Nephron progenitor cell (in vitro differentiated cells): ENCODE measurements at places on chromosomes 1 and 21.

GRCh38 chr1:56578963-56579875 lies at the start of gene PLPP3:
Gene PLPP3, minus strand, starts transcription at chr1:56579563. Its CDS starts 547 bp downstream, at chr1:56579016.
- DNase-seq = peak; percentile 75

DNA sequence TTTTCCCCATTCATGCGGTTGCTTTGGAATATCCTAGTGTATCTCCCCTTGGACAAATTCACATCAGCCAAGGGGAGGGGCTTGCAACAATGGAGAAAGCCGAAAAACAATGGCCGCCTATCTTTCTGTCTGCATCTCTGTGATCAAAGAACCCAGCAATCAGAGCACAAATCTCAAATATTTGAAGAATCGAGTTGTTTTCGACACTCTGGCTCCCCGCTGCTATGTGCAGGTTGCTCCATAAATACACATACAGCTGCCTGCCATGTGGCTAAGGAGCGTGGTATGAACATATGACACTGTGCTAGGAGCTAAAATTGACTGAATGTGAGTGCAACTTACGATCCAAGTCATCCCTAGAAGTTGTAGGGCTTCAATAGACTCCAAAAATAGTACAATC lies 8.5 kb downstream of the CFHR4 start:
- no peak for DNase-seq

DNA sequence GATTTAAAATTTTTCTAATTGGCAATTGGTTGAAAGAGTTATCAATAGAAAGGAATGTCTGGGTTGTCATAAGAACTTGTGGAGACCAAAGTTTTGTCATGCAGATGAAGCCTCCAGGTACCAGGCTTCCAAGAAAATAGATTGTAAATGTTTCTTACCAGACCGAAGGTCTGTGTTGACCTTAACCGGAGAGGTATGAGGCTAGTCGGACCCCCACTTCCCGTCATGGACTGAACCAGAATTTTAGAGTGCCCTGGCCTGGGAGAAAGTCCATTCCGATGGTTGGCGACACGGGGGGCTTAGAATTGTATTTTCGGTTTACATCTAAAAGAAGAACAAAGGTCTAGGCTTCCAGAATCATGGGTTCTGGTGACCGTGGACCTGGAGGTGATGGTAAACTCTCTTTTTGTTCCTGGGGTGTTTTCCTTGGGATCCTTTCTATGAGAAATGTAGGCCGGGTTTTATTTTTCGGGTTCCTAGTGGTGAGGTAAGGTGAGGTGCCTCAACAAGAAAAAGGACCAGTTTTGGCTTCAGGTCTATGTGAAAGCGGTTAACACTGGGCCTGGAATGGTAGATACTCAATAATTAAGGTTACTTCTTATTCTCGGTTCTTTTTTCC lies 405 bp upstream of the UHMK1 start:
- DNase-seq = no peak

GRCh38 chr1:232655028-232655745 lies 25.3 kb upstream of the SIPA1L2 start:
- DNase-seq = no peak

GRCh38 chr1:232379063-232379434 lies 250.9 kb downstream of the SIPA1L2 start:
- DNase-seq = no peak

- DNase-seq = no peak
Measured at GRCh38 chr1:94739521-94740061, 80.6 kb upstream of the SLC44A3 start.

- no peak for DNase-seq
Measured at GRCh38 chr1:82894635-82895034, 1093.9 kb downstream of the ADGRL2 start.

- DNase-seq = no peak
Measured at GRCh38 chr1:157119448-157119847, 18.7 kb downstream of the ETV3 start.

DNA sequence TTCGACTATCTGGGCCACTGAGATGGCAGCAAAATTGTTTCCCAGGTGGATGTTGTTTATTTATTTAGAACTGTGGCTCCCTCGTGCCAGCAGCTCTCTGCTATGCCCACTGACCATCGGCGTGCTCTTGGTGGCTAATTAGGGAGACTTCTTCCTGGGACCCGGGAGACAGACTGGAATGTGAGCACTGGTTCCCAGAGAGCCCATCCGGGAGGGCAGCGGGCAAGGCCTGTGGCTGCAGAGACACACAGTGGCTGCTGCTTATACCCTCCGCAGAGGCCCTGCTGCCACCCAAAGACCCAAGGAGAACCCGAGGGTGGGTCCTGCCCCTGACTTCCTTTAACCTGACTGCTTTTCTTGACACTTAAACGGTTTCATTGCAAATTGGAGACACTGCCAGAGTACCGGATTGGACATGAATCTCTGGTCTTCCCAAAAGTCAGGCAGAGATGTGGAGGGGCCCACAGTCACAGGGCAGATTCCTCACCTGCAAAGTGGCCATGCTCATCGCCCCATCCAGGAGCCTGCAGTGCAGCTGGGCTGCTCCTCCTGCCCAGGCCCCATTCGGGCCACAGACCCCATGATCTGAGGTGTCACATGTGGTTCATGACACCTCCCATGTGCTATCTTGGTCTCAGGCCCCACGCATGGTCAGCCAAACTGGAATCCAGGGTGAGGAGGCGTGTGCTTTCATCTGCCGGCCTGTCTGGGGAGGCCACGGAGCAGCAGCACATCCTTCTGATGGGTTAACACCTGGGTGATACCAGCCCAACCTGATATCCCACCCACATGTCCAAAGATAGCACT lies 5.7 kb upstream of the MATN1 start:
- DNase-seq = no peak

DNA sequence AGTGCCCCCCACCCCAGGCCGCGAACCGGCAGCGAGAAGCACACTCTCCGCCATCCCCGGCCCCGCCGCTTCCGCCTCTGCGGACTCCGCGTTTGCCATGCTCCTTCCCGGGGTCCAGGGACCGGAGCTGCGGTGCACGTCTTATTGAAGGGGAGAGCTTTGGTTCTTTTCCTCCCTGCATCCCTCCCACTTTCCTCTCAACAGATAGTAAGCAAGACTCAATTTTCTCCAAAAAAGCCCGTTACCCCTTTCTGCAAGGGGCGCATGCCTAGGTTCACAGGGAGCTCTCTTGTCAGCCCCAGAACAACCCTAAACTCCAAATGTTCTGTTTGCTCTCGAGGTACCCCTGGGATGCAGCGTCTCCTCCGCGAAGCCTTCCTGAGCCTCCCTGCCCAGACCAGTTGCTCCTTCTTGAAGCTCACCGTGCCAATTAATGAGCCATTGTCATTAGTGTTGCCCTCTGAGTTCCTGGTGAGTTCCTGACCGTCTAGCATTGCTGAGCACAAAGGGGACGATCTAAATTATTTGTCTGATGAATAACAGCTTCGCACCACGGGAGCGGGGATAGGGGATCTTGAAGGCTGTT lies 8.1 kb downstream of the FOXD3 start:
- DNase-seq = peak; percentile 42

- DNase-seq = no peak
Measured at GRCh38 chr1:26961826-26962225, 1.6 kb upstream of the KDF1 start.

GRCh38 chr1:65434255-65434654 lies 13.8 kb downstream of the LEPR start:
- DNase-seq = no peak

DNA sequence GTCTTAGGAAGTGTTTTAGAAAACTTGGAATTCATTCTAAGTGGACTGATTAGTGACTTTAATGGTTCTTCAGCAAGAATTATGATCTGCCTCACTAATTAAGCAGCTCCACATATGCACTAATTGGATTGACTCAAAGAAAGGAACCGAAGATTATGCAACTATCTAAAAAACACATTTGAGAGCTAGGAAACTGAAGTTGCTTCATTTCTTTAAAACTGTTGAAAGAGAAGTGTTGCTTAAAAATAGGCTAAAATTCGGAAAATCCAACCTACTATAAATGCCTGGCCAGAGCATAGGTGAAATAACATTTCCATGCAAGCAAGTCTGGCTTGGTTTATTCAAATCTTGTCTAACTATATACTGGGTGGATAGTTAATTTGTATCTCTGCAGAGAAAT lies 502.9 kb upstream of the ZRANB2 start:
- no peak for DNase-seq

GRCh38 chr1:44129616-44130500 lies 11.2 kb downstream of the KLF17 start:
- DNase-seq = no peak

GRCh38 chr1:91575909-91576519 lies 75.4 kb downstream of the CDC7 start:
- no peak for DNase-seq

DNA sequence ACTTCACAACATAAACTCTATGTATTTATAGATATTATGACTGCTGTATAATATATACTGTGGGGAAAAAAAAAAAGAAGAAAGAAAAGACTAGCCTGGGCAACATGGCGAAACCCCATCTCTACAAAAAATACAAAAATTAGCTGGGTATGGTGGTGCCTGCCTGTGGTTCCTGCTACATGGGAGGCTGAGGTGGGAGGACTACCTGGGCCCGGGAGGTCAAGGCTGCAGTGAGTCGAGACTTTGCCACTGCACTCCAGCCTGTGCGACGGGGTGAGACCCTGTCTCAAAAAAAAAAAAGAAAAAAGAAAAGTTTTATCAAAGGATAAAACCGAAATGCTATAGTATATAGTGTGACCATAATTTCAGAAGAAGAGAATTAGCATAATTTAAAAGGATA lies 2.7 kb downstream of the EXOC8 start:
- DNase-seq = no peak

DNA sequence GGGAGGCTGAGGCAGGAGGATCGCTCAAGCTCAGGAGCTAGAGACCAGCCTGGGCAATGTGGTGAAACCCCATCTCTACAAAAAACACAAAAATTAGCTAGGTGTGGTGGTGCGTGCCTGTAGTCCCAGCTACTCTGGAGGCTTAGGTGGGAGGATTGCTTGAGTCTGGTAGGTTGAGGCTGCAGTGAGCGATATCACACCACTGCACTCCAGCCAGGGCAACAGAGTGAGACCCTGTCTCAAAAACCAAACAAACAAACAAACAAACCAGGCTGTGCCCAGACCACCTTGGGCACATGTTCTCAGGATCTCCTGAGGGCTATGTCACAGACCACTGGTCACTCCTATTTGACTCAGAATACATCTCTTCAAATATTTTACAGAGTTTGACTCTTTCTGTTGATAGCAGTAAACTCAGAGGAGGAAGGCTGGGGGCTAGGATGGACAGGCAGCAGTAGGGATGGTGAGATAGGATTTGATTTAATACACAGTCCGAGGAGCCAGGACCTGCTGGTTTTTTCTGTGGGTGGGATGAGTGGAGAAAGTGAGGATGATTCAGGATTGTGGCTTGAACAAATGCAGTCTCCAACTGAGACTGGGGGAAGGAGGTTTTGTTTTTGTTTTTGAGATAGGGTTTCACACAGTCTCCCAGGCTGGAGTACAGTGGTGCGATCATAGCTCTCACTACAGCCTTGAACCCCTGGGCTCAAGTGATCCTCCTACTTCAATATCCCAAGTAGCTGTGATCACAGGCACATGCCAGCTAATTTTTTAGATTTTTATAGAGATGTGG lies 46.5 kb downstream of the OLFML3 start:
- DNase-seq = no peak

DNA sequence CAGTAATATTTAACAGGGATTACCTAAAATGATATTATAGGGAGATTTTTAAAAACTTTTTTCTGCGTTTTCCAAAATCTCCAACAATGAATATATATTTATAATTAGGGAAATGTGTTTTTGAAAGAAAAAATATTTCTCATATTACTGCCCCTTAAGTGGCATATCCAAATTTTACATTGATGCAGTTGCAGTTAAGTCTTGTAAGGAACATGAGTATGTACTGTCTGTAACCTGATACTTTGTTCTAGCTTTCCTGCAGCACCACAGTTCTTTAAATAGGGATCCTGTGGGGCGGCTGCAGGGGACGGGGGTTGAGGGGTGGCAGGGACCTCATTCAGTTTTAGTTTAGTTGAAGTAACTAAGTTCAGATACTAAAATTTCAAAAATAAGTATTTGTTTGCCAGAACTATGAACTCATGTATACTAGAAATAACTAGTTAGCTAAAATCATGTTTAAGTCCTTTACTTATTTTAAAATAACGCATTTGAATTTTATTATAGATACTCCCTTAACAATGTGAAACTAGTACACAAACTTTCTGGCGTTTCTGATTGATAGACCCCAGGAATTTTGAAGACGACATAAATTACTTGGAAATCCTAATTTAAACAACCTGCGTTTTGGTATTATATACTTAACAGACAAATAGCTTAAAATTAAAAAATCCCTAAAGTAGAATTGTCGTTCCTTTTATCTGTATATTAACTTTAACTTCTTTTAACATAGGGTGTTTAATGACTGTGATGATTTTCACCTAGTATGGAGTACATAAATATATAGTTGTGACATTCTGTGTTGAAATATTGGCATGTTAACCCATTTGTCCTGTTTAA lies 639 bp upstream of the DNAJB4 start:
- DNase-seq = peak; percentile 57

DNA sequence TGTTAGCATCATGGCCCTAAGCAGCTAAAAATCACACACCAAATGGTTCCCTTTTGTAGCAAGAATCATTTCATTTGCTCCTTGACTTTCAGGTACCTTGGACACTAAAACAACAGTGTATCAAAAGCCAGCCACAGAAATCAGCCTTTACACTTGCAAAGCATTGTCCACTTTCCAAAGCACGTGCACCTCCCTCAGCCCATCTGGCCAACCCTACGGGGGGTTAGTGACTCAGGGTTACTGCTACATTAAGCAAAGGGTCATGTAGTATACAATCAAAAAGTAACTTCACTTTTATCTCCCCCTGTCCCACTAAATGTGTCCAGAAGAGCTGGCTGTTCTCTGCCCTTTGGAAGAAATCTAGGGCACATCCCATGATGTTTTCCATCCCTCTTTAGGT lies 149.7 kb downstream of the HIVEP3 start:
- no peak for DNase-seq

DNA sequence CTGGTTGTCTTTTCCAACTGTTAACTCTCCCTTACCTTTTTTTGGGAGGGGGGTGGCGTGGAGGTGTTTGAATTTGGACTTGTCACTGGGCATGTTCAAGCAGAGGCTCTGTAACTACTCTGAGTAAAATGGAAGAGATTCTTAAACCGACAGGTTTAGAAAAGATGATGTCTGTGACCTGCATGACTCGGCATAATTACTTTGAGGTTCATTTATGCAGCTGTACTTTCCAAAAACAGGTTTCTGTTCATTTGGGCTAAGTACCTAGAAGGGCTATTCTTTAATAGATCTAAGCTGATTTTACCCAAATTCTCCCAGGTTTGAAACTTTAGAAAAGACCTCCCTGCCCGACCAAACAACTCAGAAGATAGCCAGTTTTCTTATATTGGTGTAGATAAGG lies 80.3 kb downstream of the SLC35A3 start:
- no peak for DNase-seq

- DNase-seq = no peak
Measured at GRCh38 chr1:108592030-108592759, 32.3 kb downstream of the EEIG2 start.
